ENCODE measurements at places on chromosomes 7 and 10.

GRCh38 chr10:63596924-63597323 lies 75.7 kb downstream of the REEP3 start:
- no peak for DNase-seq

DNA sequence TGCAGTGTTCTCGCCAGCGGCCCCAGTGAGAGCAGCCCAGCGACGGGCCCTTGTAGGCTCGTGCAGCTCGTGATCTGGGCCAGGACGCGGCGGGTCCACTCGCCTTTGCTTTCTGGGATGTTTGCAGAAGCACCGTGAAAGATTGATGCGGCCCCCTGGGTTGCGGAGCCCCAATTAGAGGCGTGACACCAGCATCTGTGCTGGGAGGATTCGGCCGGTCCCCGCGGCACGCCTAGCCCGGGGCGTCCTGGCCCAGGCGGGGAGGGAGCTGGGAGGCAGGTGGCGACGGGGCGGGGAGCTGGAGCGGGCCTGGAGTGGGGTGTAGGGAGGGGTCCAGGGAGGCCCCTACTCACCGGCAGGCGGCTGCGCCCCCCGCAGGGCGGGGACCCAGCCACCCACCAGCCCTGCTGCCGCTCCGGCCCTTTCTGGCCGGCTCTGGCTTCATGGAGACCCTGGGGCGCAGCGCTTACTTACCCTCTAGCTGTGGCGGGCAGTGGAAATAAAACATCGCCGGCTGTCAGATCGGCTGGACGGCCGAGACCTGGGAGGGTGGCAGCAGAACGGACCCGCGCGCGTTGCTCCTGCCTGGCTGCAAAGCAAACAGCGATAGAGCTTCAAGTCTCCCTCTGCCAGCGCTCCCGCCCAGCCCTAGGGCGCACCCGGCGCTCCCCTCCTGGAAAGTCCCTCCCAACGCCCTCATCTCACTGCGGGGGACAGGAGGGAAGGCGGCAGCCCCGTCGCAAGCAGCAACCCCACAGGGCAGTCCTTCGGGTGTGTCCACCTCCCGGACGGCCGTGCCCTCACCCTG lies 752 bp downstream of the DRGX start:
- no peak for DNase-seq

GRCh38 chr7:66362136-66362535 lies 157.0 kb downstream of the TPST1 start:
- DNase-seq = no peak

- DNase-seq = no peak
Observed at GRCh38 chr10:58326967-58327381, 7.8 kb upstream of the UBE2D1 start.

DNA sequence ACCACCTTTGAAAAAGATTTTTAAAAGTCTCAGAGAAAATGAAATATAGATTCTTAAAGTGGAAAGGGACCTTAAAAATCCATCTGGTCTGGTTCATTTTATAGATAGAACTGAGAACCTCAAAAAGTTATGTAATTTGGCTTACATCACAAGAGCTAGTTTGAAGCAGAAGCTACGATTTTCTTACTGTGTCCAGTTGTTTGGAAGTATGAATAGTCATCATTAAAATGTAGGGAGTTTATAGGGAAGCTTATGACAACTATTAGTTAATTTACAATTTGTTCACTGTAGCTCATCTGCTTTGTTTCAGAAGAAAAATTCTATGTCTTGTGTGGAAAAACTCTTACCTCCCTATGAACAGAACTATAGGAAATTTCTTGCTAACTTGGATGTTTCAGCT lies 26.9 kb downstream of the ZEB1 start:
- no peak for DNase-seq

DNA sequence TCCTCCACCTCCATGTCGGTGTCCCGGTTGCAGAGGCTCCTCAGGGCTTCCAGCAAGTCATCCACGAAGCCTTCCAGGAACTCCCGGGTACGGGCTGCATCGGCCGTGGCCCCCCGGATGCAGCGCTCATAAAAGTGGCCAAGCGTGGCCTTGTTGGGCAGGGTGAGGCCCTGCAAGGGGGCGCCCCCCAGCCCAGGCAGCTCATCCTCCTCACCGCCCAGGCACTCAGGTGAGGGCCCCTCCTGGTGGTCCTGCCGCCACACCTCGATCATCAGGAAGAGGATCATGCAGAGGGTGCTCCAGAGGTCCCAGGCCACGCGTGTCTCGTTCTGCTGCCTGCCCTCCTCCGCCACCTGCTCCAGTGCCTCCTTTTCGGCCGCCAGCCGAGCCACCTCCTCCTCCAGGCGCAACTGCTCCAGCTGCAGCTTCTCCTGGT lies 22.8 kb downstream of the ITPRIP start:
- DNase-seq = no peak

GRCh38 chr7:25259487-25260243 lies 31.4 kb upstream of the NPVF start:
- peak; percentile 58 for DNase-seq

GRCh38 chr7:56250135-56250534 lies 133.9 kb upstream of the NUPR2 start:
- DNase-seq = no peak

DNA sequence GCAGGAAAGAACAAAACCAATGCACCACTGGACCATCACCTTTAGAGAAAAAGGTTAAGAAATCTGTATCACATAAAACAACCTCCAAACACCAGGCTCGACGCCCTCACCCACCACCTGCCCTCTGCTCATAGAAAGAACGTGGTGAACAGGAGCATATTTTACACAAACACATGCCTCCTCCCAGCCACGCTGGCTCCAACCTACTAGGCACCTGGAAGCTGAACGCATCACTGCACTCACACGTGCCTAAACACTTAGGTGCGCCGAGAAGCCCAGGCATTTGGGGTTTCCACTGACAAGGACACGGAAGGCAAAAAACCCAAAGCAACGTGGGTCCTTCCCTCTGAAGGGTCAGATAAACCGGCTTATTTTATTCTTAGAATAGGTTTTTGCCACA lies 56.0 kb downstream of the PTPRN2 start:
- no peak for DNase-seq

DNA sequence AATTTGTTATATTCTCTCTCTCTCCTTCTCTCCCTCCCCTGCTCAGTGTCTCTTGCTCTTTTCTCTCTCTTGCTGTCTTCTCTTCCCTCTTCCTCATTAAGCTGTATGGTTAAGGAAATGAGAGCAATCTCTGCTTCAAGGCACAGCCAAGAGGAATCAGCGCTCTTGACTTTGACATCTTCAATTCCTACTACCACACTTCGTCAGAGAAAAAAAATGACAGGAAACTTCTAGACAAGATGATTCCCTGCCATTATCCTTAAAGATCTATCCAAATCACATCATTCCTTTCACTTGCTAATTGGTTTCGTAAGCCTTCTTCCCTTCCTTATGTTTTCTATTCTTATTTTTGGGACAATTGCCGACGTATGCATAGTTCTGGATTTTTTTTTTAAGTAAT lies 425.0 kb downstream of the KCNMA1 start:
- no peak for DNase-seq

GRCh38 chr10:89469517-89469916 lies 55.1 kb downstream of the IFIT5 start:
- no peak for DNase-seq

- peak; percentile 34 for DNase-seq
Observed at GRCh38 chr10:30832001-30832748, 199.5 kb downstream of the ZNF438 start.

DNA sequence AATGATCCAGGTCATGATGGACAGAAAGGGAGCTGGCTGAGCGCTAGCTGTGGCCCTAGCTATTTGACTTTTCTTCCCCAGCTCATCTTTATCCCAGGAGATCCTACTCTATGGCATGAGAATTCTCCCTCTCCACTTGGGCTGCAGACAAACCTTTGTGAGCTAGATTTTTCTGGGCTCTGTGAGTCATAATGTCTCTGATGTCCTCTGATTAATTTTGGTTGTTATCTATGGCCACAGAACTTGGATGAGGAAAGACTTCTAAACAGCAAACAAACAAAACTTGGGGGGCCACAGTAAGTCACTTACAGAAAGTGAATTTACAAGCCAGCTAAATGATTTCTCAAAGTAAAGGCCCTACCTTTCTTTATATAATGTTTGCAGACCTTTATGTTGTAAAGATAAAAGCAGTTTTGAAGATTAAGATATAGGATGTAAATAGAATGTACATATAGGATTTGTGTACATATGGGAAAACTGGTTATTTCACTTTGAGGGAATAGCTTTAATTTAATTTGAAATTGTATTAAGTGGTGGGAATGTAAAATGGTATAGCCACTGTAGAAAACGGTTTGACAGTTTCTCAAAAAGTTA lies 10.4 kb downstream of the ABLIM1 start:
- no peak for DNase-seq

GRCh38 chr10:7541137-7542087 lies 125.4 kb downstream of the ITIH5 start:
- no peak for DNase-seq

DNA sequence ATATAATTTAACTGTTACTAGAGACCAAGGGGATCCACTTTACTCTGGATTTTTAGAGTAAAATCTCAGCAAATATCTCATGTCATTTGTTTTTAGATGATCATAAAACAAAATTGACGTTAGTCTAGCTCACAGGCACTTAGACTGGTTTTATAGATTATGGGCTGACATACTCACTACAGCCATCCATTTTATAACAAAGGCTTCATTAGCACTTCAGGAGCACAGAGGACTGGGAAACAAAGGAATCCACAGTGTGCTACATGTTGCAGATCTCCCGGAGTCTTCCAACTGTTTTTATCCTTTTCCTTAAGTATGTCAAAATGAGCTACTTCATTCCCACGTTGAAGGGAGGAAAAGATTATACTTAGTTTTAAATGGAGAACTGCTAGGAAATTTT lies 15.9 kb upstream of the SCRN1 start:
- DNase-seq = no peak

DNA sequence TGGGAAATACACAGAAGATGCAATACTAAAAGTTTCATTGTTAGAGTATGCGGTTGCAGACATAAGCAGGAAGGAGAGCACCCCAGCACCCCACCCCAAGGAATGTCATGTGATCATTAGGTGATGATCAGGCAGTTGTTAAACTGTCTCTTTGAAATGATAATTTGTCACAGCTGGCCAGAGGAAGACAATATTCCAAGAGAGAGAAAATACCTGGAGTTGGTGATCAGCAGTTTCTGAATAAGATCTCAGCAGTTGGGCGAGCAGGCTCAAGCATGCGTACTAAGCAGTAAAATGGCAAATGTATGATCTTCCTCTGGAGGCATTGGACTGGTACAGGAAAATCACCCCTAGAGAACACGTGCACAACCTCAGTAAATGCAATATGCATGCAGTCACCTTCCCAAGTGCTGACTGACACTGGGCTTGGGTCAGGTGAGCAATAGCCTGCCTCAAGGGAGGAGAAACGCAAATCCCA lies 250.1 kb upstream of the MBL2 start:
- DNase-seq = no peak

DNA sequence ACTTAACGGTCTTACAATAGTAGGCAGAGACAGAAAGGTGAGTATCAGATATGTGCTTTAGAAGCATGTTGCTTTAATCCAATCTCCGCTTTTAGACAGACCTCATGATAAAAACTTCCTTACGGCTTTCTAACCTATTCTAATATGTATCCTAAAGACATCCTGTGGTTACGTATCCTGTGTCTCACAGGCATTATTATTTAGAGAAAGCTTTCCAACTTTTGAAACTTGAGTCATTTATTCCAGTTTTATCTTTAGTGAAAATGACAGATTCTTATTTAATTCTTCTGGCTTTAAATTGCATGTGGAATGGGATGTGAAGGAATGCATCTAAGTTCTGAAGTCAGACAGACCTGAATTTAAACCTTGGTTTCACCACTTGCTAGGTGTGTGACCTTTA lies 118.9 kb downstream of the OTUD1 start:
- no peak for DNase-seq

DNA sequence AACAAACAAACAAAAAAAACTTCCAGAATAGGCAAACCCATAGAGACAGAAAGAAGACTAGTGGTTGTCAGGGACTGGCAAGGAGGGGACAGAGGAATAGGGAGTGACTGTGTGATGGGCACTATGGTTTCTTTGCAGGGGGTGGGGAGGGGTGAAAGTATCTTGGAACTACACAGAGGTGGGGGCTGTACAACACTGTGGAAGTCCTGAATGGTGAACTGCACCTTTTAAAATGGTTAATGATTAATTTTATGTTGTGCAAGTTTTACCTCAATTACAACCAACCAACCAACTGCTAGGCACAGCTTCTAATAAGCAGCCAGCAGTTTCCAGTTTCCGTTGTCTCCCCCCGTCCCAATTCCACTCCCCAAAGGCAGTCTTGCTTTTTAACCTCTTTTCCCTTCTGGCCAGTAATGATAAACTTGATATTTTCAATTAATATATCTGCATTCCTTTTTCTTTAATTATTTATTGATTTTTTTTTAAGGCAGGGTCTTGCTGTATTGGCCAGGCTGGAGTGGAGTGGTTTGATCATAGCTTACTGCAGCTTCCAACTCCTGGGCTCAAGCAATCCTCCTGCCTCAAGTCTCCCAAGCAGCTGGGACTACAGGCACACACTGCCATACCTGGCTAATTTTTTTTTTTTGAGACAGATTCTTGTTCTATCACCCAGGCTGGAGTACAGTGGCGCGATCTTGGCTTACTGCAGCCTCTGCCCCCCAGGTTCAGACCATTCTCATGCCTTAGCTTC lies 46.8 kb downstream of the HIP1 start:
- no peak for DNase-seq

DNA sequence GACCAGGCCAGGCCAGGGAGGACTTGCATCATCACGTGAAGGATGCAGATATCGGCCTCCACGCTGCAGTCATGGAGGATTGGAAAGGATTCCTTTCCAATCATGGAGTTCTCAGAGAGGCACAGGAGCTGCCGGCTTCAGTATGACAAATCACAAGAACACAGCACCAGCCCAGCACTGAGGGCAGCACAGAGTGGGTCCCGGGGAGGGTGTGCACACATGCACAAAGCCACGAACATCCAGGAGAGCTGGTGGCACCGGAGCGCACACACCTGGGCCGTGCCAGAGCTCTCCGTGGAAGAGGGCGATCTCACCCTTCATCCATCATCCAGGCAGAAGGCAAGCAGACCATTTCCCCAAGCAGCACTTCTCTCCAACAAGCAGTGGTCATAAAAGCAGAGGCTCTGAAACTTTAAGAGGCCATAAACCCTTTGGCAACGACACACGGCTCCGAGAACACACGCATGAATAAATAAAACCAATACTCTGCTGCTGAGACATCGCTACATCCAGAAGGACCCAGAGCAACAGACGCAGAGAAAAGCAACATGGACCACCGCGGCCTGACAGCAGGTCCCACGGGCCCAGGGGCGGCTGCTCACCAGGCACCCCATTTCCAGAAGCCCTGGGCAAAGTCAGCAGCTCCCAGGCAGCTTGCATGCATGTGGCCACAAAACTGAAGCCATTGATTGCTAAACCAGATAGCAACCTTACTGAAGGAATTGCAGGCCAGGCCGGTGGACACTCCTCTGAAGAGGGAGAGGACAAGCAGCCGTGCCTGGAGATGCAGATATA lies 180.8 kb downstream of the USP6NL start:
- no peak for DNase-seq
